Neural crest cell (in vitro differentiated cells): ENCODE measurements at places on chromosomes 4 and X. TPM values are rescaled to one million over a fixed set of nuclear protein-coding genes. Genes with fewer than 3 reads are reported as not detected.

DNA sequence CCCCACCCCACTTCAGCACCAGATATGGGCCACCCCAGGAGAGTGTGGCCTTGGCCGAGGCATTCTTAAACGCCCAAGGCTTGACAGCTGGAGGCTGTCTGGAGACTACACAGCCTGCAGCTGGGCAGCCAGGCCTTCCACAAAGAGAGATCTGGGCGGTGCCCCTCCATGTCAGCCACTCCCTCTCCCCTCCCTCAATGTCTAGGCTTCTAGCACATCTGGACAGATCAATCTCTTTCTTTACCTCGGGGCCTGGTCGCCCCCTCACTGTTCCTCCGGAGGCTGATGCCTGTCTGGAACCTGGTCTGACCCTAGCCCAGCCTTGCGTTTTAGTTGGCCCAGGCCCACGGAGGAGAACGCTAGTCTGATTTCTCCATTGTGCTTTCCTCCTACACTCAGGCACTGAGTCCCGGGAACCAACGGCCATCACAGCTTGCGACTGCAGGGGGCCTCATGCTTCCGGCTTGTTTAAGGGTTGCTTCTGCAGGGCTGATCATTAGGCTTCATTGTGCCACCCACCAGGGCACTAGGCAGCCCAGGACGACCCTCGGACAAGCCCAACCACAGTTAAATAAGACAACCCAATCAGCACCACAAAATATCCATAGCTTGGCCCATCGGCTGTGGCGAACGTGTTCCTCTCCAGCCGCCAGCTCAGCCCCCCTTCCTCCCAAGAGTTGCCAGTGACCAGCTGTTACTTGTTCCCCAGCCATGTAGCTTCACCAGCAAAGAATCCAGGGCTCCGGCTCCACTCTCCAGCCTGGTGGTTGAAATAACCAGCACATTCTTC is 200.6 kb downstream of the BCOR start:
- H3K27ac ChIP-seq = peak overlapping the region; percentile 95
- H3K27me3 ChIP-seq = peaks cover 42% of the 10 kb centered on the region
- peaks cover 54% of the 10 kb centered on the region for H3K4me1 ChIP-seq
- DNase-seq = no peak
- H3K4me3 ChIP-seq = no peak overlapping the region
- H3K36me3 ChIP-seq = no peaks in the 10 kb centered on the region

GRCh38 chr4:68871809-68872642 is 56.2 kb downstream of the UGT2B10 start:
- H3K4me1 ChIP-seq = no peaks in the 10 kb centered on the region
- no peaks in the 10 kb centered on the region for H3K36me3 ChIP-seq
- H3K27ac ChIP-seq = no peak overlapping the region
- H3K4me3 ChIP-seq = no peak overlapping the region
- no peak for DNase-seq

BEX5 gene
- 3.1 and 3.8 TPM in 2 replicates for total RNA-seq

HAND2 gene
- total RNA-seq = not detected in 2 replicates

DNA sequence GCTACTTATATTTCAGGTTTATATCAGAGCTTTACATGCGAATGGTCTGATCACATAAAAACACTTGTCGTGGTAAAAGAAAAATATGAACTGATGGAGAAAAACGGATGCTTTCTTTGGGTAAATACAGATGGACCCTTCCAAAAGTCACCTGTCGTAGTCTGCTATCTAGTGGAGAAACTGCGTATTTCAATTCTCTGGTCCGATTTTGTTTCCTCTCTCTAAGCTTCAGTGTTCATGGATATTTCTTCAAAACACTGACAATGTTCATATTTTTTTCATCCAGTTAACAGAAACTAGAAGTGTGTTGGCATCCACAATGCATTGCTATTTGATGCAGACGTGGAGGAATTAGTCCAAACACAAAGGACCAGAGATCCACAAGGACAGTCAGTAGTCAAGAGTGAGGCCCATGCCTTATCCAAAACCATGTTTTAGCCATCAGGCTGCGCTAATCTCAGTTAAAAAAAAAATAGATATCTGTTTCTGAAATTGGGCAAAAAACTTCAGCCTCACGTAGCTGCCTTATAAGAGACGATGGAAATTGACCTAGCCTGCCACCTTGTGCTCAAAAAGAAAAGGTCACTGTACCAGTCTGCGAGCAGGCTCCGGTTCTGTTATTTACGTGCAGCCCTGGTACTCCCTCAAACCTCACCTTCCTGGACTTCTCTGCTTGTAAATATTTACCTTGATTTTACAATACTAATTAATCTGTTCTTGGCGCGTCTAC is 16.0 kb downstream of the MEPE start:
- no peaks in the 10 kb centered on the region for H3K27me3 ChIP-seq
- peak overlapping the region; percentile 18 for H3K4me3 ChIP-seq
- peaks cover 18% of the 10 kb centered on the region for H3K4me1 ChIP-seq
- no peaks in the 10 kb centered on the region for H3K36me3 ChIP-seq

SPATA4 gene
- 0.44 TPM in 1 of 2 replicates, not detected in the other for total RNA-seq

GRCh38 chrX:44904542-44905115 is 31.6 kb downstream of the KDM6A start:
- peaks cover 38% of the 10 kb centered on the region for H3K4me1 ChIP-seq
- no peak overlapping the region for H3K4me3 ChIP-seq
- H3K27me3 ChIP-seq = no peaks in the 10 kb centered on the region
- H3K27ac ChIP-seq = no peak overlapping the region
- peaks cover 11% of the 10 kb centered on the region for H3K36me3 ChIP-seq
- no peak for DNase-seq

DNA sequence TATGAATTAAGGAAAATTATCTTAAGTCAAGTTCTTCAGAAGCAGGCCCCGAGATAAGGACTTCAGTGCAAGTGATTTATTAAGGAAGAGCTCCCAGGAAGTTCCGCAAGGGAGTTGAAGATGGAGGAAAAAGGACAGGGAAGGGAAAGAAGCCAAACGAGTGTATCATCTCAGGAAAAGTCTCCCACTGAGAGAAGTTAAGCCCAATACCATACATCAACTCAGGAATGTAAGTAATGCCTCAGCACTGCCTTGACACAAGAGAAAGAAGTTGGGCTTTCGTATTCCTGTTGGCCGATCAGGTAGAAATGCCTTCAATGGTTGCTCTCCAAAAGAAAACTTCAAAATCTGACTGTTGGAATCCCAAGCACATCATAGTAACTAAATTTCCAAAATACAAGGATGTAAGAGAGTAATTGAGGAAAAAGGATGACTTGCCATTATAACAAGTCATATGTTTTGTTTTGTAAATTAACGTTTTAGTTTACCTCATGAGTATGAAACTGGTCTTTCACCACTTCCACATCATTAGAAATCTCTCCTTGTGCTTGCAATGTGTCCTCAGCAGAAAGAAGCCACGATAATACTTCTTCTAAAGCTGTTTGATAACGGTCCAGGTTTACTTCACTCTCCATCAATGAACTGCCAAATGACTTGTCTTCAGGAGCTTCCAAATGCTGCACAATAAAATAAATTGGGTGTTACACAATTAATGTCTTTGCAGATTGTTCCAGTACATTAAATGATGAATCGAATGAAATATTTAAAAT is 566.7 kb downstream of the DMD start:
- H3K27ac ChIP-seq = no peak overlapping the region
- no peaks in the 10 kb centered on the region for H3K4me1 ChIP-seq
- no peak for DNase-seq
- H3K4me3 ChIP-seq = no peak overlapping the region
- H3K36me3 ChIP-seq = no peaks in the 10 kb centered on the region

DNA sequence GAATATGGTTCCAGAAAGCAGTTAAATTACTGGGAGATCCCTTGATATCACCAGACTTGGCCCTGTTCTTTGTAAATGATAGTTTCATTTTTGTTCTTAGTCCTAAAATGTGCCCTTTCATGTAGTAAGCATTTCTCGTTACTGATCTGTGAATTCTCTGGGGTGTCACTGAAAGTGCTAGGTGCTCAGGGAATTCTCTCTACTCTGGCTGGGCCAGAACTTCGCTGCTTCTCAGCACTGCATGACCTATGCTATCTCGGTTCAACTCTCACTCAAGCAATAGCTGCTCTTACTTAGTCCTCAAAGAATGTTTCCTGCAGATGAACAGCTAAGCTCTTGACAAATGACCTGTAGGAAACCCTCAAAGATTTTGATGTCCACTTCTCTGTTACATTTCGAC is 1144.3 kb downstream of the ADGRL3 start:
- no peak overlapping the region for H3K4me3 ChIP-seq
- no peaks in the 10 kb centered on the region for H3K4me1 ChIP-seq
- H3K36me3 ChIP-seq = peaks cover 3% of the 10 kb centered on the region
- H3K27me3 ChIP-seq = no peaks in the 10 kb centered on the region
- no peak for DNase-seq

COX7B2 gene
- total RNA-seq = not detected in 2 replicates

SH3RF1 gene
- total RNA-seq = 18.6 and 21.2 TPM in 2 replicates

DNA sequence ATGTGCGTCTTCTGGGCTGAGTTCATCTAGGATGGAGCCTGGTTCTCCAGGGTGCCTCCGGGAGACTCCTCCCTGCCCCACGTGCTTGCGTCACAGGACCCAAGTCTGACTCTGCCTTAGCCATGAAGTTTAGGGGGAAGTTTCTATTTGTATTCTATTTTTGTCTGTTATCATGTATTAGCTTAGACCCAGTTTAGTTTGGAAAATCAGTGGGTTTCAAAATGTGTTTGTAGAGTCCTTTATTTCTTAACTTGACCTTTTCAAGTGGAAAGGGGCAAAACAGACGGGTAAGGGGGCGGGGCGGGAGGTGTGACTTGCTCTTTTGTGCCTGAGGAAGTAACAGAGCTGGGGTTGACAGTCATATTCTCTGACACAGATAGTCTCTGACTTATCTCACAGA is 86.0 kb downstream of the HTT start:
- H3K27ac ChIP-seq = no peak overlapping the region
- H3K36me3 ChIP-seq = peaks cover 56% of the 10 kb centered on the region
- DNase-seq = no peak
- no peak overlapping the region for H3K4me3 ChIP-seq

SORBS2 gene
- total RNA-seq = 34.5 and 42.3 TPM in 2 replicates

DNA sequence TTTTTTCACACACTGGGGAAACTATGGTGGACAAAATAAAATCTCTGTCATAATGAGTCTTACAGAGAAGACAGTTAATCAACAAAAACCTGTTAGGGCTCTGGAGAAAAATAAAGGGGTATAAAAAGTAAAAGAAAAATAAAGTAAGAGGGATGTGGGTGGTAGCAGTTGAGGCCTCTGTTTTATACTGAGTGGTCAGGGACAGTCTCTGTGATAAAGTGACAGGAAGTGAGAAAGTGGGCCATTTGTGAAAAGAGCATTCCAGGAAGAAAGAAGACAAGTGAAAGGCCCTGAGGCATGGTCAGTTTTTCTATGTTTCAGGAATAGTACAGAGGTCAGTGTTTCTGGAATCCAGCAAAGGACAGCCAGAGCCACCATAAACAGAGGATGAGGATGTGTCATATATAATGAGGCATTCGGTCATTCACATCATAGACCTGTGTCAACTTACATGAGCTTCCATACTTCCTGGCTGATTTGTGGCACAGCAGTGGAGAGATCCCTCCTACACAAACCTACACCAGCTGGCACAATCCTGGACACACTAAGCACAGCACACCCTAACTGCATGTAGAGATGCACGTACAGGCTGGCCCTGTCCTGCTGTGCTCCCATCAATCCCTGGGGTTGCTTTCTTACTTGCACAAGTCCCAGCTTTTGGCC is 64.4 kb upstream of the NAP1L5 start:
- H3K27ac ChIP-seq = peak overlapping the region; percentile 90
- no peaks in the 10 kb centered on the region for H3K27me3 ChIP-seq
- no peak overlapping the region for H3K4me3 ChIP-seq

LINC00632 gene
- total RNA-seq = 243 and 314 TPM in 2 replicates

DNA sequence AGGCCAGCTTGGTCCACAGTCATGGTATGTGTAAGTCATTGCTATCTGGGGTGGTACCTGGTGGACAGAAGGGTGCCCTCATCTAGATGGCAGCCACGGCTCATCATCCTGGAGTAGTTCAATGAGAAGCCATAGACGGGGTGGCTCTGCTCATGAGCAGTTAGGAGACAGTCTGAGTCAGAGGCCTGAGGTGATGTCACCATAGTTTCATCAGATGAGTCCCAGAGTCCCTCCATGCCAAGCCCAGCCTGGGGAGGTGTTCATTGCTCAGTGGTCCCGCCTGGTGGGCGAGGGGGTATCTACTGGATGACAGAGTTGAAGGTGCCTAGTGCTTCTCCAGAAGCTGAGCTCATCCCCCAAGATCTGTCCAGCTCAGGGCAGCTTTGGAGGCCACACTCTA is 49.8 kb downstream of the DLG3 start:
- no peak overlapping the region for H3K4me3 ChIP-seq
- H3K4me1 ChIP-seq = no peaks in the 10 kb centered on the region
- H3K27me3 ChIP-seq = no peaks in the 10 kb centered on the region
- no peak overlapping the region for H3K27ac ChIP-seq

DNA sequence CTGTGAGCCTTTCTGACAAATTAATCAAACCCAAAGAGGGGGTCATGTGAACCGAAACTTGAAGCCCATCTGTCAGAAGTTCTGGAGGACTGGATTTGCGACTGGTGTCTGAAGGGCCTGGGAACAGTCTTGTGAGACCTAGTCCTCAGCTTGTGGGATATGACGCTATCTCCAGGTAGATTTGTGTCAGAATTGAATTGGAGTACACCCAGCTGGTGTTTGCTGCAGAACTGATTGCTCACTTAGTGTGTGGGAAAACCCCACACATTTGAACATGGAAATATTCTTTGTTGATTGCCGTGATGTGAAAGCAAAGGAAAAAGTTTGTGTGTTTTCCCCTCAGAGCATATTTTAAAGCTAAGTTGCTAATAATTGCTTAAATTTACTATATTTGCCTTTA is 30.3 kb upstream of the TMSB15B start:
- no peaks in the 10 kb centered on the region for H3K27me3 ChIP-seq
- no peak overlapping the region for H3K27ac ChIP-seq
- H3K4me1 ChIP-seq = no peaks in the 10 kb centered on the region

DNA sequence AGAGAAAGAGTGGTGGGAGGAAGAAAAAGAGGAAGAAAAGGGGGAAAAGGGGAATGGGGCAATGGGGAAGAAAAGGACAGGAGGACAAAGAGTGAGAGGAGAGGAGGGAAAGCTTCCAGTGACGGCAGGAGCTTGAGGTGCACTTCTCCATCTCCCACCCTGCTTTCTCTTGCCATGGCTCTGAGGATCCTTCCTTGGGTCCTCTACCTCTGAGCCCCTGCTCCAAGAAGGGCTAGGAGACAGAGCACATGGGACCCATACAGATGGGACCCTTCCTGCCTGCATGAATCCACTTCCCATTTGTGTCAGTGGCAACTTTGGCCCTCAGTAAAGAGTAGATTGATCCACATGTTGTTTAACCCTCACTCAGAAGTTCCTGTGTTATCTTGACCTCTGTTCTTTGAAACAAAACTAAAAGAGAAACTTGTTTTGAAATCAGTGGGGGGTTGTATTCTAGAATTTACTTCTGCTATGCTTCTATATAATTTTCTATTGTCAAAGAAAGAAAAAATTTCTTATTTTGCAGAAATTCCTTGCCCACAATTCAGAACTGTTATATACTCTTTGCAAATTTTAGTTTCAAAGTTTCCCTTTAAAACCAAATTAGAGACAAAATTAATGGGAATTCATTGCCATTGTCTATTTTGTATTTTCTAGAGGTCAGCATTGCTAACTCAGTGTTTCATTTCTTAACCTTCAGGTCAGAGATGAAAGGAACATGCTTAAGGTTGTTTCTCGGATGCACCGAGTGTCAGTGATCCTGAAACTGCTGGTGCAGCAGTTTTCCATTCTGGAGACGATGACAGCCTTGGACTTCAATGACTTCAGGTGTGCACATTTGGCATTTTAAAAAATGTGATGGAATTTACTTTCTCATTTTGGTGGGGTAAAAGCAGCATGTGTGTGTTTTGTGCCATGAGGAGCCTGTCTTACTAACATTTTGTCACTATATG is 5.0 kb downstream of the TDO2 start:
- H3K36me3 ChIP-seq = no peaks in the 10 kb centered on the region
- H3K27me3 ChIP-seq = no peaks in the 10 kb centered on the region
- no peak for DNase-seq
- H3K4me1 ChIP-seq = no peaks in the 10 kb centered on the region
- H3K27ac ChIP-seq = no peak overlapping the region
- no peak overlapping the region for H3K4me3 ChIP-seq

- no peak overlapping the region for H3K27ac ChIP-seq
- no peak overlapping the region for H3K4me3 ChIP-seq
- H3K36me3 ChIP-seq = peaks cover 35% of the 10 kb centered on the region
Measured at GRCh38 chr4:150906987-150907633, 108.0 kb downstream of the LRBA start.
